ENCODE measurements at places on chromosomes 3 and 15. TPM values are rescaled to one million over a fixed set of nuclear protein-coding genes. Genes with fewer than 3 reads are reported as not detected.

The ASB14 gene
- not detected for total RNA-seq

The FOXP1 gene
- total RNA-seq = 107 TPM

The FBLN2 gene
- total RNA-seq = 7.7 TPM

The LTK gene
- 0.09 TPM for total RNA-seq

The SERPINI2 gene
- not detected for total RNA-seq

The TEX55 gene
- not detected for total RNA-seq

The ARNT2 gene
- under 0.01 TPM for total RNA-seq

The GOLGA6L4 gene
- 1.1 TPM for total RNA-seq

The RIOX2 gene
- 29.3 TPM for total RNA-seq

The COPG1 gene
- total RNA-seq = 173 TPM

The CHRNA5 gene
- total RNA-seq = 3.6 TPM

The ACKR4 gene
- 0.09 TPM for total RNA-seq

The SPESP1 gene
- total RNA-seq = 2.6 TPM

The PARP15 gene
- total RNA-seq = 0.11 TPM

The DNAH12 gene
- total RNA-seq = under 0.01 TPM

The CCR8 gene
- total RNA-seq = not detected

The NEK10 gene
- 0.65 TPM for total RNA-seq

The CFAP91 gene
- not detected for total RNA-seq

The ZNF860 gene
- 1.5 TPM for total RNA-seq

The CTXND1 gene
- total RNA-seq = not detected

The GOLGA8R gene
- total RNA-seq = 0.33 TPM

The IMPG2 gene
- total RNA-seq = 0.69 TPM

The RTP3 gene
- not detected for total RNA-seq

The TTC21A gene
- total RNA-seq = 1.4 TPM

The MST1 gene
- total RNA-seq = 1.8 TPM

The HMCES gene
- 23.7 TPM for total RNA-seq

The ISG20 gene
- total RNA-seq = 66.4 TPM

The PLIN1 gene
- not detected for total RNA-seq

The GOLGA8Q gene
- total RNA-seq = 0.22 TPM

The EXD1 gene
- total RNA-seq = not detected

The GATA2 gene
- 13.7 TPM for total RNA-seq

The RAB6B gene
- 1.0 TPM for total RNA-seq

The ZNF717 gene
- total RNA-seq = 10.5 TPM

The TTLL13 gene
- total RNA-seq = not detected

All from dermis lymphatic vessel endothelial cell (primary cell).